ENCODE measurements at places on chromosomes 5 and 9.

DNA sequence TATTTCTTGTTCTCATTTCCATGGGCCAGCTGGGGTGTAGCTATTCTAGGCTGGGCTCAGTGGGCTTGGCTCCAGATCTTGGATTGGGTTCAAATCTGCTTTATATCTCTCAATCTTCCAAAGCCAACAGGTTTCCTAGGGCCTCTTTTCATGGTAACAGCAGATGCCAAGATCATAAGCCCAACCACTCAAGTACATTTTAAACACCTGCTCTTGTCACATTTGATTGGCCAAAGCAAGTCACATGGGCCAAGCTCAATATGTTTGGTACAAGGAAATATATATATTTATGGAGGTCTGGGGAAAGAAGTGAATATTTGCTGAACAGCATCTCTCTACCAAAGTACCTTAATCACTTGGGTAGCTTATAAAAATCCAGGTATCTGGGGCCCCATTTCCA, 49.5 kb downstream of the MRRF start:
- DNase-seq = no peak

DNA sequence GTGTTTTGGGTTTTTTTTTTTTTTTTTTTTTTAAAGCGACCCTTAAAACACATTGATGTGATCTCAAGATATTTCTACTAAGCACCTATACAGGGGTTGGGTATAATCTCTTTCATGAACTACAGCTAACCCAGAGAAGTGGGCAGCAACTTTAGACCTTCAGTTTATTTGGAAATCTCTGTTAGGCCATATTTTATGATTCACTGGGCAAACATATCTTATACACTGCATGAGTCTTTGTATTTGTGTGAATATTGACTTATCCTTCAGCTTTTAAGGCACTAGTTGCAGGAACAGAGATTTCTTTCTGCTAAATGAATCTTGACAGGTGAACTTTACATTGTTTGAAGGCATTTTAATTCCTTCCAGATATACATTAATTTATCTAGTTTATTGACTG, 194.4 kb downstream of the ARRDC3 start:
- no peak for DNase-seq

DNA sequence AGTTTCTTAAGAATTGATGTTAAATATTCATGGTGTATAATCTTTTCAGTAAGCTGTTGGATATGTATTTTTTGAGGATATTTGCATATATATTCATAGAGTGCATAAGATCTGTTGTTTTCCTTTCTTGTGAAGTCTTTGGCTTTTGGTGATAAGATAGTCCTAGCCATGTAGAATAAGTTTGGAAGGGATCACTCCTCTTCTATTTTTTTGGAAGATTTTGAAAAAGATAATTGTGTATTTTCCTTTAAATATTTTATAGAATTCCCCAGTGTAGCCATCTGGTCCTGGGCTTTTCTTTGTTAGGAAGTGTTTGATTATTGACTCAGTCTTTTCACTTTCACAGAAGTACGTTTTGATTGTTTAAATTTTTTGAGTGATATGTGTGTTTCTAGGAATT, 318.8 kb upstream of the CDH10 start:
- DNase-seq = no peak

- no peak for DNase-seq
Measured at GRCh38 chr5:141565826-141566570, 52.8 kb downstream of the DIAPH1 start.

- DNase-seq = no peak
Measured at GRCh38 chr5:43648499-43649124, 45.6 kb downstream of the NNT start.

- DNase-seq = no peak
Measured at GRCh38 chr5:6228257-6229250, 149.8 kb downstream of the MED10 start.

DNA sequence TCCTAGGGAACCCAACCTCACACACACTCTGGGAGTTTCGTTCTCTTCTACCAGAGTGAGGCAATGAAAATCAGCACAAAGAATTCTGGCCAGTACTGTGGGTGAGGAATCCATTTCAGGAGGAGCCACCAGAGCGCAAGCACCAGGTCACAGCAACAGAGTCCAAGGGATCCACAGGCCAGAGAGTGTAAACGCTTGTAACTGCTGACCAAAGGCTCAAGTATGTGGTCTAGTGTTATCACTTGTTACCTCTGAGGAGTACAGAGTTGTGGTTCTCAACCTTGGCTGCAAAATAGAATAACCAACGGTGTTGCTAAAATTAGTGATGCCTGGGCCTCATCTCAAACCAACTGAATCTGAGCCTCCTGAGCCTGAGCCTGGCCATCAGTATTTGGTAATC, 152.5 kb upstream of the ZNF366 start:
- DNase-seq = no peak

GRCh38 chr9:7802666-7803065, 3.1 kb upstream of the DMAC1 start:
- DNase-seq = no peak

Data from activated CD8-positive, alpha-beta memory T cell treated with anti-CD3 and anti-CD28 coated beads, Interleukin-2, amount 50 U/mL, for 48 hours (primary cell).